Activated naive CD4-positive, alpha-beta T cell (primary cell): ENCODE measurements at places on chromosomes 6 and 20.

- no peak for DNase-seq
Measured at GRCh38 chr6:132525866-132526265, 12.2 kb upstream of the TAAR9 start.

DNA sequence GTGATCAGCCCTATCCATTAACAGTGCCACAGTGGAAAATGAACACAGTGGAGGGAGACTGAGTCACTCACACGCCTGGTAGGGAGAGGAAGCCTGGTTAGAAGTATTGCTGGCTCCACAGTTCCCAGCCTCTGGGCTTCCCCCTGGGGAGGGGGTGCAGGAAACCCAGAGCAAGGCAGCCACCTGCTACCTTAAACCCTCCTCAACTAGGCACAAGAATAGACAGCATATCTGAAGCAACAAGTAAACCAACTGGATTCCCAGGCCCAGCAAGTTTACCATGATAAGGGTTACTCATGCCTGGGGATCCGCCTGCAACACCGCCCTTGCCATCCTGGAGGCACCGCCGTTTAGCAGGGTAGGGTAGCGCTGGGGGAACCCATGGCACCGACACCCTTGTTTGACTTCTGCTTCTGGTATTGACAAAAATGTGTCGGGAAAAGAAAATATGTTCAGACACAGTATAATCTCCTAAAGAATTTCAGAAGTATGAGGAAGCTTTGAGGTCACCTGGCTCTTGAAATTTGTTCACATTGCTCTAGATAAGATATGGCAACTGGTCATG, 38.3 kb downstream of the SLC22A23 start:
- no peak for DNase-seq

DNA sequence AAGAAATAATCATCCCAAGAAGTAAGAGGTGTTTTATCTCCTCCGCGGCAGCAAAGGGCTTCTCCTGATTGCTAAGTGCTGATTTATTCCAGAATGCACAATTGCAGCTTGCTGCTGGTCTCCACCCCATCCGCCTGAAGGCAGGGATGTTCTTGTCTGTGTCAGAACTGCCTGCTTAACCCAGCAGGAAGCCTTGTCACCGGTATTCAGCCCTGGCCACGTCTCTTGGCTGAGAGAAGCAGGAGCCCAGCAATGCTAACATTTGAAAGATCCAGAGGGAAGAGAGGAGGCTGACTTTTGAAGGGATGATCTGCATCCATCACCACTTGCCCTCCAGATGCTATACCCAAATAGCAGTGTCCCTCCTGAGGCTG, 4.2 kb downstream of the SCML4 start:
- no peak for DNase-seq

GRCh38 chr20:17460119-17460518, 71.1 kb downstream of the BFSP1 start:
- DNase-seq, result no peak

DNA sequence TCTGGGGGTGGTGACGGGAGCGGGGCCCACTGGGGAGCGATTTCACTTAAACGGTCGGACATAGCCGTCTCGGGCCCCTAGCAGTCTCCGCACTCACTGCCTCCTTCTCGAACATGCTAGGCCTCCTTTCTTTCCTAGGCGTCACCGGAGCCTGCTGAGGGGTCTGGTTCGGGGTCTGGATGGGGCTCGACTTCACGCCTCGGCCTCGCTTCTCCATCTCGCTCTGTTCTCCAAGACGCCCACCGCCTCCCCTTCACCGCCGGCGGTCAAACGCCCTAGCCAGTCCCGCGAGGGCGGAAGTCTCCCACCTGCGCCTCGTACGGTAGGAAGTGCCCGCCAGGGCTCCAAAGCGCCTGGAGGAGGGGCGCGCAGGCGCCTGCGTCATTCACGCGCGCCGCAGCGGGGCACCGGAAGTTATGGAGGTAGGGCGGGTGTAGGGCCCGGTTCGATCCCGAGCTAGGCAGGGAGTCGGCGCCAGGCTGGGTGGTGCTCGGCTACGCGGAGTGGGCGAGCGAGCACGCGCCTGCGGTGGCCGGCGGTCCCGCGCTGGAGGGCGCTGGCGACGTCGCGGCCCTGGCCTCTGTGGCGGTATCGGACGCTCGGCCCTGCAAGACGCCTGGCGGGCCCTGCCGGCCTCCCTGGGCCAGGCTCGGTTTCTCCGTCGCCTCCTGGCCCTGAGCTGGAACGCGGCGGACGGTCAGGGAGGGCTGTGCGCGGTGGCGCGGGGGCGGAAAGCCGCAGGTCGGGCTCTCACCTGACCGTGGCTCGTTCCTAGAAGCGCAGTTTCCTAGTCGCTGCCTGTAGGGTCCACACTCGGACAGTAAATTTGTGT, at the start of the genes DYNLT2 and ERMARD:
DYNLT2 (minus strand) TSS at position 331 of the 832 bp plus-strand sequence; CDS start at position 217, 114 bp downstream.
ERMARD (plus strand) TSS at position 381 of the 832 bp plus-strand sequence; CDS start at position 417, 36 bp downstream.
- DNase-seq, result peak; percentile 90

DNA sequence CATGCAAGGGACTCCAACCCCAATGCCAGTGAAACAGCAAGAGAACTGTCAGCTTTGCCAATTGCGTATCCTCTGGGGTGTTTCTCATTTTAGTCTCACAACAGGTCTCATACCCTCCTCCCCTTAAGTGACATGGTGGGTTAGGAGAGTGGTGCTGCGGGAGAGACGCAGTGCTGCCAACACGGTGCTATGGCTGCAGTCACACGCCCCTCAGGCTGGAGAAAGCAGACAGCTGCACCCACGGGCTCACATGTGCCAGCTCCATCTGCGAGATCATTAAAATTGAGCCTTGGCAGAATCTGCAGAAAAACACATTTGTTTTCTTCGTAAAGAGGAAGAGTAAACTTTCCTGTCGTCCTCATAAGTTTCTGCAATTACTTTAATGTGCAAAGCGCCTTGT, 114.7 kb downstream of the ANKRD60 start:
- no peak for DNase-seq

DNA sequence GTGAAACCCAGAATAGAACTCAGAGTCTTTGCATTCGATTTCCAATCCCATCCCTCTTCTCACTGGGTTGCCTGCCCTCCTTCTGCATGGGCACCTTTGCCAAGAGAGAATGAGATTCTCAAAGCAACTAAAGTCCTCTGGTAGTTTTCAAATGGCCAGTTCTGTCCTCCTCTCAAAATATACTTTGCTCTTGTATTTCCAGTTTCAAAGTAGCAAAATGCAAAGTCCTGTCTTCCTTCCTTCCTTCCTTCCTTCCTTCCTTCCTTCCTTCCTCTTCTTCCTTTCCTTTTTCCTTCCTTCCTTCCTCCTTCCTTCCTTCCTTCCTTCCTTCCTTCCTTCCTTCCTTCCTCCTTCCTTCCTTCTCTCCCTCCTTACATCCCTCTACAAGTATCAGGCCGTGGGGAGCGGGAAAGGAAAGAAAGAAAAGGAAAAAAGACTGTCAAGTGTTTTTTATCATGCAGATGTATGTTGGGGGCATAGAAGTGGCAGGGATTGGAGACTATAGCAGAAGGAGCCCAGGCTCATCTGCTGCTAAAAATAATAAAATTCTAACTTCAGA, 265.2 kb downstream of the CD83 start:
- no peak for DNase-seq

DNA sequence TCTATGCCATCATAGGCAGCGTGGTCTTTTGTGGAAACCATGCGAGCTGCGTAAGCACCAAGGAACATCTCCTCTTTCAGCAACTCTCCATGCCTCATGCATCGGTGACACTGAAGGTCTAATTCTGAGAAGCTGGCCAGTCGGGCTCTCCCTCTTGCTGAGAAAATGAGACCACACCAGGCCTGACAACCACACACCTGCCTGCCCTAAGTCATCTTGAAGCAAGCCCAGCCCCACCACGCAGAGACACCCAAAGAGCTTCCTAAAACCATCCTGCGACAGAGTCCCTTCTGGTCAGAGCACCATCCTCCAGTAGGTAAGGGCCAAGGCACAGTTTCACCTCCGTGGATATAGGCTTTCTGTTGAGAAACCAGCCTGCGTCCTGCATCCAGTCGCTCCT, 26.6 kb downstream of the PREX1 start:
- DNase-seq, result no peak

- no peak for DNase-seq
Measured at GRCh38 chr6:32406857-32407256, at the start of gene BTNL2. BTNL2 (minus strand) TSS chr6:32407181; CDS start chr6:32407123, 58 bp downstream.

- DNase-seq, result no peak
Measured at GRCh38 chr20:50694379-50695134, 3.2 kb upstream of the RIPOR3 start.

- DNase-seq, result no peak
Measured at GRCh38 chr20:37233548-37234253, 27.9 kb downstream of the GHRH start.

GRCh38 chr6:10528158-10528981, 7.2 kb downstream of the GCNT2 start:
- no peak for DNase-seq

DNA sequence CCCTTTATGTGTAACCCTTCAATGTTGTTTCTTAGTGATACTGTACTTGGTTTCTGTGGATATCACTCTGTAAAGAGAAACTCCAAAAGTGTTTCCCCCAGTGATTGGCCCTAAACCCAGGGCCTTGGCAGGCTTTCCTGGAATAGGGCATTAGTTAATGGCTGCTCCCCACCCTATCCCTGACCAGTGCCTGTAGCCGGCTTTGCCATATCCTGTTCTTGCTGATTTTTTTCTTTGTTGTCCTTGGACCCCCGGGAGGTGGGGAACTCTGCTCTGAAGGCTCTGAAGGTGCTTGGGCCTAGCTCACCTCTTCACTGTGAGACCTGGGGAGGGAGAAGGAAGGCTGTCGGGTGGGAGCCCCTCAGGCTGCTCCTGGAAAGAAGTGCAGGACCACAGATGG, 120.1 kb downstream of the TCP11 start:
- DNase-seq, result no peak
